ENCODE measurements at places on chromosomes 6 and 20.

- DNase-seq = no peak
Measured at GRCh38 chr6:137729866-137730629, 137.0 kb upstream of the TNFAIP3 start.

- DNase-seq = no peak
Measured at GRCh38 chr20:55977690-55978459, 27.4 kb downstream of the CBLN4 start.

GRCh38 chr6:87846434-87846833 is 144.4 kb upstream of the AKIRIN2 start:
- DNase-seq = no peak

- DNase-seq = peak; percentile 59
Measured at GRCh38 chr20:44038681-44039123, 124.0 kb downstream of the TOX2 start.

DNA sequence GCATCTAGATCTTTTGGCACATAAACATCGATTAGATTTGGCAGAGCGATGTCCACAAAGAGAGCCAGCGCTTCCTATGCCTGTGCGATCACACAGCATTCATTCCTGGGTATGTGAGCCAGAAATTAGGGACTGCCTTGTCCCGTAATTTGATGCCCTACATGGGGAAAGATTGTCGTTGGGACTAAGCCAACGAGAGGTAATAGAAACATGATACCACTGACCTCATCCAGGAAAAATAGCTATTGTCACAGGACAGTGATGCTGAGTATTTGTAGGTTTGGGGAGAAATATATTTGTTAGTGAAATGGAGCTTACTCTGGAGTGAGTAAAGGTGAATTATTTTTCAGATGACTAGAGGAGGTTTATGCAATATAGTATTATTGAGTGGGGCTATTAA is 154.0 kb downstream of the TSHZ2 start:
- no peak for DNase-seq

- no peak for DNase-seq
Measured at GRCh38 chr20:18133962-18134361, 3.7 kb upstream of the KAT14 start.

- no peak for DNase-seq
Measured at GRCh38 chr6:36979347-36979742, 6.7 kb downstream of the MTCH1 start.

- no peak for DNase-seq
Measured at GRCh38 chr20:13800728-13801134, 15.9 kb downstream of the NDUFAF5 start.

DNA sequence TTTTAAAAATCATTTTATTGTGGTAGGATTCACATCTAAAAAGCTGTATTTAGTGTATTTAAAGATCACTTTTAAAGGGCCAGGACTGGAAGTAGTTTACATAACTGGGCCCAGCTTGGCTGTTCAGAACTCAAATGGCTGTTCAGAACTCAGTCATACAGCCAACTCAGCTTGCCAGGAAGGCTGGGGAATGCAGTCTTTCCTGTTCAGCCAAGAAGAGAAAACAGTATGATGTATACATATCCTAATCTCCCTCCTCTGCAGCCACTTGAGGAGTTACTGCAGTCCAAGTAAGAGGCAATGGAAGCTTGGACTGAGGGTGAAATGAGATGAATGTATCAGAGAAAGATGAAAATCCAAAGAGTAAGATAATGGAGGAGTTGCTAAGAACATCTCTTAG is 24.6 kb downstream of the DSTN start:
- no peak for DNase-seq

GRCh38 chr6:106527979-106528378 is 101.3 kb downstream of the RTN4IP1 start:
- no peak for DNase-seq

DNA sequence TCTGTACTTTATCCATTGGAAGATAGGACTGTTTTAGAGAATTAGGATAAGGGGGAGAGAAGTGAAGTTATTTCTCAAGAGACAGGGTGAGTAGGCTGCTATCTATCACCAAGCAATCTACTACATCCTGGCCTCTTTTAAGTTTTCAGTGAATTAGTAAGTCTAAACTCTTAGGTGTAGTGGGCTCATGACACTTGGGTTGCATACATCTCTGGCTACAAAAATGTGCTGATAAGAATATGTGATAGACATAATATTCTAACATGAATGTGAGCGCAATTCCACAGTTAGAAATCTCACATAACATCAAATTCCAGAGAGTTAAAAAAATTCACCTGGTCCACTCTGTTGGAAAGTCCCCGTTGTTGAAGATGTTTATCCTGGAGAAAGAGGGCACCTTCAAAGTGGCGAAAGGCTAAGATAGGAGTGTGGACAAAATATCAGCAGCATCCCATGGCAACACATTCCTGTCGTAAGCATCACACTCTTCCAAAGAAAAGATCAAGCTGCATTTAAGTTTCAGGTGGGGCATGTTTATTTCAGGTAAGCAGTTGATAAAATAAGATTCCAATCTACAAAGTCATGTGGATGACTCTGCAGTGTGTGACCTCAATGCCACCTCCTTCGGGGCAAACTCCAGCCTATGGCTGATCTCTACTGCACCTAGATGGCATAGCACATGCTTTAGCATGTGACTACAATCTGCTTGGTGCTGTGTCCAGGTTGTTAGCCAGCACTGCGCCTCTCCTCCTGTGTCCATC is 111.7 kb upstream of the NEDD9 start:
- DNase-seq = no peak

- DNase-seq = no peak
Measured at GRCh38 chr6:54784011-54784410, 62.6 kb upstream of the FAM83B start.

DNA sequence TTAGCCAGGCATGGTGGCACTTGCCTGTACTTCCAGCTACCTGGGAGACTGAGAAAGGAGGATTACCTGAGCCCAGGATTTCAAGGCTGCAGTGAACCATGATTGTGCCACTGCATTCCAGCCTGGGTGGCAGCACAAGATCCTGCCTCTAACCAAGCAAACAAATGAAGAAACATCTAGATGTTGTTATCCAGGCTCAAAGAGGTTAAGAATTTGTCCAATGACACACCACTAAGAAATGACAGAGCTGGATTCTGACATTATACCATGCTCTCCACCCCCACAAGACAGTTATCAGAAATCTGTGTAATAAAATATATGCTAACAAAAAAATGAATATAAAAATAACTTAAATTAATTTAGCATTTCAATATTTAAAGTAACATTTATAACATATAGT is 925.5 kb upstream of the SLC35B3 start:
- no peak for DNase-seq

DNA sequence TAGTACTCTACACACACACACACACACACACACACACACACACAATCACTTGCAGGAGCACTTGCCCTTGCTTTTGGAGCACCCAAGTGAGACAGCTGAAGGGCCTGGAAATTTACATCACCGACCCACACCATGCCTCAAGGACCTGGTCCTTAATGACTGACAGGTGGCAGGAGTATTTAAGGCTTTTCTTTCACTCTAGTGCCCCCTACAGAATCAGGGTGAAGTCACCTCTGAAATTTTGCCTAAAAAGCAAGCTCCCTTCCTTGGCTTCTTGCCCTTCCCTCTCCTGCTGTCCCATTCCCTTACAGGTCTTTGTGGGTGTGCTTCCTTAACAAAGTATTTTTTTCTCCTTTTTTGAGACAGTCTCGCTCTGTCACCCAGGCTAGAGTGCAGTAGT is 353.5 kb upstream of the IRAK1BP1 start:
- no peak for DNase-seq

- DNase-seq = no peak
Measured at GRCh38 chr6:77456531-77457248, 6.6 kb downstream of the HTR1B start.

- DNase-seq = no peak
Measured at GRCh38 chr6:25630508-25631278, 21.3 kb upstream of the SCGN start.

GRCh38 chr6:116649129-116649528 is 19.4 kb downstream of the ZUP1 start:
- DNase-seq = no peak

DNA sequence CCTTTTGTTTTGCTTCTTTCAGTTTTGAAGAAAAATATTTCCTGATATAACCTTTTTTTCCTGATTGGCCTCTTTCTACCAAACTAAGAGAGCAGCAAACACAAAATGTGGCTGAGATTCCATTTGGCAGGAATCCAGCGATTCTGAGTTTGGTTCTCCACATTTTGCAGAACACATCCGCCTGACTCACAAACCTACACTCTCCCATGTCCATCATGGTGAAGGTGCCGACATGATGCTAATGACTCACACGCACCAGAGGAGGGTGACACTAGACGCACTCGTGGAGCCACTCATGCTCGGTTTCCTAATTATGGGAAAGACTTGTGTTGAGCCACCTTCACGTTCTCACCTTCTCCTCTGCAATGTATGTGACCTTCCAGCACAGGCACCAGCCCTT is 45.9 kb upstream of the DUSP22 start:
- no peak for DNase-seq

GRCh38 chr6:15770347-15771143 is 107.7 kb upstream of the DTNBP1 start:
- DNase-seq = no peak

Data from NCI-H1417 treated with DMSO at 0.1 percent for 48 hours (cell line).